ENCODE measurements at places on chromosomes 16 and 17.

DNA sequence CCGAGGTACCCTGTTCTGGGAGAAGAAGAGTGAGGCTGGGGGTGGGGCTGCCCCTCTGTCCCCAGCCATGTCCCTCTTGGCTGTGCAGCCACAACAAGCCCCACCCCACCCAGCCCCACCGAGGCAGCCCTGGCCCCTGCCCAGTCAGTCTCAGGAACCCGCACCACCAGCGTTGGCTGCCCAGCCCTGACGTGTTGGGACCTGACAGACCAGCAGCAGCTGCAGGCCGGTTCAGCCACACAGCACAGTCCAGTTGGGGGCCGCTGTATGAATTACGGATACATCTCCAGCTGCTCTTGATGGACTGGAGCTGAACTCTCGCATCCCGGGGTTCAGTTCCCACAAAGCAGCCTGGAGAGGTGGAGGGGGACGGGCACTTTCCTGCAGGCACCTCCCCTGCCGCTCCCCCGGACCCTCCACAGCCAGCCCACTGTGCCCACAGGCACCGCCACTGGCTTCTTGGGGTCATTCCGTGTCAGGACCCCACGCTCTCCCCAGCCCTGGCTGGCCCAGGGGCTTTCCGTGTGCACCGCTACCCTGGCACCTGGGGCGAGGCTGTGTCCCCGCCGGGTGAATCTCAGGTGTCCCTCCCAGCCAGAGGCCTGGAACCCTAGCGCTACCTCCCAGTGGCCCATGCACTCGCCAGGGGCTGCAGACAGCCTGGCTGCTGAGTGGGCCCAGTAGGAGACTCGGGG, 7.1 kb downstream of the CDH15 start:
- DNase-seq: no peak

- no peak for DNase-seq
Measured at GRCh38 chr16:3694051-3694450, 23.3 kb downstream of the TRAP1 start.

- peak; percentile 87 for DNase-seq
Measured at GRCh38 chr17:41647940-41648410, 23.6 kb upstream of the KRT17 start.

GRCh38 chr17:55416000-55416399, 5.6 kb downstream of the MMD start:
- no peak for DNase-seq

GRCh38 chr17:1413281-1413791, 13.3 kb upstream of the YWHAE start:
- DNase-seq: no peak

- no peak for DNase-seq
Measured at GRCh38 chr17:29240968-29241963, 5.4 kb upstream of the CRYBA1 start.

GRCh38 chr17:31789707-31790505, 69.1 kb downstream of the COPRS start:
- DNase-seq: no peak

DNA sequence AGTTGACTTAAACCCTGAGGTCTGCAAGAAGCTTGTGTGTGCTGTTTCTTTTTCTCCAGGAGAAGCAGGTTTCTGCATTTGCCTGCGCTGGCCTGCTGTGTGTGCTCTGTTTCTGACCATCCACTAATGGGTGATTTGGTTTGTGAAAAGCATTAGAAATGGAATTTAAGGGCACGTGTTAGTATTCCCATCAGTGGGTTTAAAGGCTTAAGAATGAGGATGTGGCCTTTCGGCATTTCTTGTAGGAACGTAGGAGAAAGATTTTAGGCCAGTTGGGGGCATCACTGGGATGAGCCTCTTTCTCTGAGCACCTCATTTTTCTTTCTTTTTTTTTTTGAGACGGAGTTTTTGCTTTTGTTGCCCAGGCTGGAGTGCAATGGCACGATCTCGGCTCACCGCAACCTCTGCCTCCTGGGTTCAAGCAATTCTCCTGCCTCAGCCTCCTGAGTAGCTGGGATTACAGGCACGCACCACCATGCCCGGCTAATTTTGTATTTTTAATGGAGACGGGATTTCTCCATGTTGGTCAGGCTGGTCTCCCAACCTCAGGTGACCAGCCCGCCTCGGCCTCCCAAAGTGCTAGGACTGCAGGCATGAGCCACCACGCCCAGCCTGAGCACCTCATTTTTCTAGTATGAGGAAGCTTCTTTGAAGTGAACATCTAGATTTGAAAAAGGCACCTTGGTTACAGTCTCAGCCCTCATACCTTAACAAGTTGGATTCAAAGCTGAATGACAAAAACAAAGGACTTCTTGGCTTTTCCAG, 110.3 kb downstream of the BANP start:
- no peak for DNase-seq

DNA sequence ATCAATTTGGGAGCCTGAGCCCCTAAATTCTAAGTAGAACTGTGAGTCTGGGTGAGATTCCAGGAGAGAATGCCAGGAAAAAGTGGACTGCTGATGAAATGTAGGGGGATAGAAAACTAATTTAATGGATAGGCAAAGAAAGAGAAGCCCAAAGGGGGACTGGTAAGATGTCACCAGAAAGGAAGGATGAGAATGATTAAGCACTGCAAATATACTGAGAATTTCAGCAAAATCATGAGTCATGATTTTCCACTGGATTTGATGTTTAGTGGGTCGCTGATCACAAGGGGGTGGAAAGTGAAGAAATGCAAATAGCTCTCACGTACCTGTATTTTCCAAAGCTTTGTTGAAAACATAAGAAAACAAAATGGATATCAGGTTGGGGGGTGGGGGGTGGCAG, 201.8 kb downstream of the SLC39A11 start:
- no peak for DNase-seq

GRCh38 chr17:8953156-8953885, 12.2 kb downstream of the PIK3R5 start:
- no peak for DNase-seq

- peak; percentile 86 for DNase-seq
Measured at GRCh38 chr17:30600060-30600829, 123.0 kb downstream of the GOSR1 start.

Data from DMS79 treated with DMSO at 0.1 percent for 48 hours (cell line).